ENCODE measurements at places on chromosomes 6 and 20.

DNA sequence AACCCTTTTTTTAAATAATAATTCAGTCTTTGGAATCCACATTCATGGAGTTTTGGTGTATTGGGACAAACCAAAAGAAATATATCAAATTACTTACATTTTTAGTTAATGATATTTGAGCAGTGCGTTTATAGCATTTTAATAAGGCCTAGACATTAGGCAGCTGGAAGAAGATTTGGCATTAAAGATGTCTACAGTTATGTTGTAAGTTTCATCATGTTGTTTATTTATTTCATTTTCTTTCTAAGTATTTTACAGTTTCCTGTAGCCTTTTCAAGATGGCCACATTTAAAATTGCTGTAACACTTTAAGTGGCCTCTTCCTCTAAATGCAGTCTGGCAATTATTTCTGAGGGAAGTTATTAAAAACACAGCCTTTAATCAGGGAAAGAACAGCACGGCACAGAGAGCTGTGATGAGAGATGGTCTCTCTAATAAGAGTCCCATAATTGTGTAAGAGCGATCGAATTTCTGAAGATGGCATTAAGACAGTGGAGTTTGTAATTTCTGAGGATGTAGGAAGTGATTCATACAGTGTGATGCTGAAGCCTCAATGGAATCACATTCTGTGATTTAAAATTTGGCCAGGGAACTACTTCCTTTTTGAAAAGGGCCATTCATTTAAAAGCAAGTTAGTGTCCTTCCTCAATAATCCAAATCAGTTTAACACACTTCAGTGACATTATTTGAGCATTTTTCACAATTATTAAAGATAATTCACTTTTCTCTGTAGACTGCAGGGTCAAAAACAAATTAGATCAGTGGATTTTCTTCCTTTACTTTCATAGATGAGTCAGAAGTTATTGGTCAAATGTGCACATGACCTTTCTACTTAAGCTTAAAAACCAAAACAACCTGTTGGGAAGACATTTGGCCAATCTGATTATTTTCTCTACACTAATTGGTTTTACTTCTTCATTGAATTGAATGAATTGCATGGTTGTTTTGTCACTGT is 52.4 kb upstream of the EDN3 start:
- no peak for DNase-seq

DNA sequence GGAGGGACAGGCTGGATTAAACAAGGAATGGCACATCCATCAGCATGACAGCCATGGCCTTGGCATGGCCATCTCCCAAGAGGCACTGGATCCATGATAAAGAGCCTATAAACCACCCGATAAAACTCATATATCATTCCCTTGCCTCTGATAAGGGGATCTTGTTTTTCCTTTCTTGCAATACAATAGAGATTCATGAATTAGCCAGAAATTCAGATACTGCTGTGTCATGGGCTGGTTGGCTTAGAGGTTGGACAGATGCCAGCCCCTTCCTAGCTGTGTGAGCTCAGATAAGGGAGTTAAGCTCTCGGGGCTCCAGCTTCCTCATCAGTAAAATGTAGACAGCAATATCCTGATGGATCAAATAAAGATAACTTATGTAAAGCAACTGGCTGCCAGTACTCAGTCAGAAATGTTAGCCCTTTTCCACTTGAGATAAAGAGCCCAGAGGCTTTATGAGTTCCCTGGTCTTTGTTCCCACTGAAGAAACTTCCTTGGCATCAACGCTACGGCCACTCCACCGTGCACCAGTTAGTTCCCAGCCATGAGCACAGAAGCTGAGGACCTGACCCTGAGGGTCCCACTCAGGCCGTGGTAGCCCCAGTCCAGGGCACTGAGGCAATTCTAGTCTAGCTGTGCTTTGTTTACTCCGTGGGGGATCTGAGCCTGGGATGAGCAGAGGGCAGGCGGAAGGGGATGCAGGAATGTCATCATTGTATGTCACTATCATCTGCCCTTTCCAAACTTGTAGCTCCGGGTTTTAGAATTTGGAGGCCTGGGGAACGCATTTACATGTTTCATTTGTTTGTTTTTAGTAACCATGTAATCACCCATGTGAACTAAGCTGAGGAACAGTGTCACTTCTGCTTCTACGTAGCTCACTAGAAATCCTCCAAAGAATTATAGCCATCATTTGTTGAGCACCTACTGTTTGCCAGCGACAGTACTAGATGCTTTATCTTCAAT is 67.2 kb upstream of the TBC1D7 start:
- no peak for DNase-seq

DNA sequence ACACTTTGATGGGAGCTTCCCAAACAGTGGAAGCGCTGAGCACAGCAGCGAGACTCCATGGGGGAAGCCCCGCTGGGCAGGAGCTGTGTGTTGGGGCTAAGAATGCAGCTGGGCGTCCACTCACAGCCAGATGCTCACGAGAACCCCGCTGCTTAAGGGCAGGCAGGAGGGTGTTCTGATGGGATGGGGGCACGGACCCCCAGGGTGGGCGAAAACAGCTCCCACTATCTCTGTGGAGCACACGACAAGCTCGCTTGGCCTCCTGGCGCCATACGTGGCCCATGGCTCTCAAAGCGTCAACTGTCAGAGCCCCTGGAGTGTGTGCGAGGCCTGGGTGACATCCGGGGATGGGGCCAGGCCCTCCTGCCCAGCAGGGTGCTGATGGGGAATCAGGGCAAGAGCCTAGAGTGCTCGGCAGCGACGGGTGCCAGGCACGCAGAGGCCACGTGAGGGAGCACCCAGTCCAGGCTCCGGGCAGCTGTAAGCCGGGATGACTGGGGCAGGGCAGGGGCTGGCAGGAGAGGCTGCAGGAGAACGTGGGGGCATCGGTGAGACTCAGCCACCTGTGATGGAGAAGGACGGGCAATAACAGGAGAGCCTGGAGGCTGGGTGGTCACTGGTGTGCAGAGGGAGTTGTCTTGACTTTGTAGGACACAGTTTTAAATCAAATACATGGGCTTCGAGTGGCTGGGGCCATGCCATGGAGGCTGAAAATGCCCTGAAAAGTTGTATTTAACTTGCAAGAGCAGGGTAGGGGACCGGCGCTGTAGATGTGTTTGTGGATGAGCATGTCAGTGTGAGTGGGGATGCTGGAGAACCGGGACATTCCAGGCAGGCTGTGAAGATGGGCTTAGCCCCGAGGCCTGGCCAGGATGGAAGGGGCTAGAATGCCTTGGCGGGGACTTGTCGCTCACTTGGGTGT is 27.3 kb downstream of the PYGB start:
- DNase-seq: no peak

- DNase-seq: peak; percentile 61
Observed at GRCh38 chr6:169905041-169905807, 153.8 kb downstream of the ERMARD start.

GRCh38 chr6:149897015-149897697 is 757 bp downstream of the RAET1E start:
- DNase-seq: peak; percentile 88

DNA sequence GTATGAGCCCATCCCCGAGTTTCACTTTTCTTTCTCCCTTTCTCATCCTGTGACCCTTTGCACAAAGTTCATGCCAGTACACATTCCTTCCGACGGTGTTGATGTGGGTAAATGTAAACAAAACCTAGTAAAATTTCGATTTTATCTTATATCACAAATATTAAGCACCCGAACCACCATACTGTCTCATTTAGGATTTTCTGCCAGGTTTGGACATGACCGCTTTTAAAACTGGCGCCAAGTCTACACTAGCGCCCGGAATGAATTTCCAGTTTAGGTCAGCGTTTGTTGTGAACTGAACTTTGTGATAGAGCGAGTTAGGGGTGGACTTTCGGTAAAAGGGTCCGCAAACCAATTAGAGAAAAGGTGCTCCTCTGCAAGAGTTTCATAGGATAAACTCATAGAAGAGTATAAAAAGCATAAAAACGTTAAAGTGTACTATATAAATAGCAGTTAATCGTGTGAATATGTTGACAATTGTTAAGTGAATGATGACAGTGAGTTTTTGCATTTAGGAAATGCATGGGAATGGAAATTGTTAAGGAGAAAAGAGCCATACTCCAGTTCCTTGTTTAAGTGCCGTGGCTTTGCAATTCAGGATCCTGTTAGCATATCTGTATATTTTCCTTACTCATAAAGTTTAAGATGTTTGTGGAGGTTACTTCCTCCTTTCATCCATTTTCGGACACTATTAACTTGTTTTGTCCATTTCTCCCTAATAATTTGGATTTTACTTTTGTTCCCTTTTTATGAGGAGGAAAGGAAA is 937 bp downstream of the AKAP7 start:
- DNase-seq: peak; percentile 1

- DNase-seq: no peak
Observed at GRCh38 chr20:49866051-49866450, 49.3 kb downstream of the SPATA2 start.

DNA sequence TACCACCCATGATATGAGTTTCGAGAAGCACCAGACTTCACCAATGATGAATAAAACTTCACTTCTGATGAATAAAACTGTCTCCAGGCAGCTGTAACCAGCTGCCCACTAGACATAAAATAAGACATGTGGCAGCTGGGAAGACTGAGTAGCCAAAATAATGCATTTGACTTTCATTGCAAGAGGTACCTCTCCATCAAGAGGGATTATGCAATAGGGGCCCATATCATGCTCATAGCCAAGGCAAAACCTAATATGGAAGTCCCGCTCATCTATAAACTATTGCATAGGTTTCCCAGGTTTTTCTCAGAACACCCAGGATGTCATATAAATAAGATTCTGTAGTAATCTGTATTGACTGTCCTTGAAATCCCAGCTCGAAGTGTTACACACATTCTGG is 155.5 kb downstream of the SIM1 start:
- DNase-seq: no peak

DNA sequence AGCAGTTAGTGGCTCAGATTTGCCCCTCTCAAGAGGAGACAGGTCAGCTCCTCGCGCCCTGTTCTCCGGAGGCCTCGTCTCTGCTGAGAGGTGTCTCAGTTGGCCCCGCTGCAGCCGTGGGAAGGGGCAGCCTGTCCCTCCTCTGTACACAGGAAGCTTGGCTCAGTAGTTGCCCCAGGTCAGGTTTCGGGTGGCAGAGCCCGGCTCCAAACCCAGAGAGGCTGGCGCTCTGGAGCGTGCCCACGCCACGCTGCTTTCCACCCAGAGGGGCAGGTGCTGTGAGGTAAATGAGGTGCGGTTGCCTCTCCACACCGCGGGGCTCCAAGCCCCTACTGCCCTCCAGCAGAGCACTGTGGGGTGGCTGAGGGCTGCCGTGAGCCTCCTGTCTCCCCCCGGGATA is 16.0 kb downstream of the DYNLT1 start:
- no peak for DNase-seq

GRCh38 chr20:49909499-49910339 is 5.6 kb downstream of the SPATA2 start:
- no peak for DNase-seq

DNA sequence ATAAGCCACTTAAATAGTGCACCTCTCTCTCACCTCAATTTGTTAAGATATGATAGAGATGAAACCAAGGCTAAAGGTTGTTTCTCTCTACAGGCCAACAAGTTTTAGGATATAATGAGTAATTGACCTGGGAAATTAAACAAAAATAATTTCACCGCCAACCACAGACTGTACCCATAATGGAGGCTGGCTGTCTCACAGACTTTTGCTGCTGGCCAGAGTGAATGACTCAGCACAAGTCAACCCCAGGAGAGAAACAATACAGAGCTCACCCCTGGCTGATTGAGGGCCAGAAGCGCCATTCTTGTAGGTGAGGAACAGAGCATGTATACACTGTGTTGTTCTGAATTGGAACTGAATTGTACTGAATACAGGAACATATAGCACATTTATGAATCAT is 99.9 kb downstream of the CAP2 start:
- no peak for DNase-seq

GRCh38 chr20:3547906-3548305 is 77.1 kb downstream of the ATRN start:
- no peak for DNase-seq

DNA sequence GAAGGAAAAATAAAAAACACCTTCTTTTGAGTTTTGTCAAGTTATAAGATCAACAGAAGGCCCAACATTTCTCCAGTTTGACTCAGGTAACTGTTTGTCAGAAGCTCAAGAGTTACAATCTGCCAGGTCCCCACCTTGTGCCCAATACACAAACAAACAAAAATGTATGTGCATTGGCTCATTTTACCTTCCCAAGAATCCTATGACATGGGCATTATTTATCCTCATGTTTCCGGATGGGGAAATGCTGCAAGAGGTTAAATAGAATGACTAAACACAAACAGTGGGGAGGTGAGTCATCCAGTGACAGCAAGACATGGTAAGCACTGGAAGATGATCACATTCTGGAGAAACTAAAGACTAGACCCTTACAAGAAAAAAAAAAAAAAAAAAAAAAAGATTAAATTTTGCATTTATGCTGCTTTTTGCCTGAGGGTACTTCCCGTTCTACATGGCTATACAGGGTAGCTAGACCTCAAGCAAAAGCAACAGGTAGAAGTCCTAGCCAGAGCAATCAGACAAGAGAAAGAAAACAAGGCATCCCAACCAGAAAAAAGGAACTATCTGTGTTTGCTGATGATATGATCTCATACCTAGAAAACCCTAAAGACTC is 23.6 kb upstream of the ANKRD60 start:
- DNase-seq: peak; percentile 99

GRCh38 chr20:3111507-3111906 is 27.0 kb upstream of the AVP start:
- no peak for DNase-seq

GRCh38 chr6:141562851-141563763 is 569.6 kb upstream of the GJE1 start:
- DNase-seq: peak; percentile 36

DNA sequence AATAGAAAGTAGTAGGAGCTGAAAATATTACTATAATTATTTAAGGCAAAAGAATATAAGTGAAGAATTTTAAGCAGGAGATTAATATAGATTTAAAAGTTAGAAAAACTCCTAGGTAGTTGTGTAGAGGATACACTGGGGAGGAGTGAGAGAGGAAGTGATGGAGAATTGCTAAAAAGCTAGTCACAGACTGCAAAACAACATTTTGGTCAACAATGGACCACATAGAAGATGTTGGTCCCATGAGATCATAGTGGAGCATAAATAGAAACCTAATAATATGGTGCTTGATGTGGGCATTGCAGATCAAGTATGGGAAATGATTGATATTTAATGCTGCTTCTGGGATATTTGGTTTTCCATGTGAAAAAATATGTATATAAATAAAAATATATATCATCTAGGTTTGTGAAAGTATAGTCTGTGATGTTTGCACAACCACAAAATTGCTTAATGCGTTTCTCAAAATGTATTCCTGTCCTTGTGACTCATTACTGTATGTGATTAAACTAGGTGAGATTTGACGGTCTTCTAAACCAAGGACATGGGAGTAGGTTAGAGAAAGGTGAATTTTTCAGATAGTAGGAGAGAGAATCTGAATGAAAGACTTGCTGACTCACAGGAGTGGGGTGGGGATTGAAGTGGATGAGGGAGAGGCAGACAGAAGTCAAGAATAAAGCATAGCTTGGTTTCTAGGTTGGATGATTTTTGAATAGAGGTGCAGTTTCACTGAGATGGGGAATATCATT is 174.0 kb downstream of the BCKDHB start:
- DNase-seq: peak; percentile 43

Data from RWPE1 (cell line).